RPMI7951 (cell line): ENCODE measurements at places on chromosomes 16 and 17.

GRCh38 chr17:7843257-7843535, 9.2 kb downstream of the KDM6B start:
- DNase-seq = no peak

DNA sequence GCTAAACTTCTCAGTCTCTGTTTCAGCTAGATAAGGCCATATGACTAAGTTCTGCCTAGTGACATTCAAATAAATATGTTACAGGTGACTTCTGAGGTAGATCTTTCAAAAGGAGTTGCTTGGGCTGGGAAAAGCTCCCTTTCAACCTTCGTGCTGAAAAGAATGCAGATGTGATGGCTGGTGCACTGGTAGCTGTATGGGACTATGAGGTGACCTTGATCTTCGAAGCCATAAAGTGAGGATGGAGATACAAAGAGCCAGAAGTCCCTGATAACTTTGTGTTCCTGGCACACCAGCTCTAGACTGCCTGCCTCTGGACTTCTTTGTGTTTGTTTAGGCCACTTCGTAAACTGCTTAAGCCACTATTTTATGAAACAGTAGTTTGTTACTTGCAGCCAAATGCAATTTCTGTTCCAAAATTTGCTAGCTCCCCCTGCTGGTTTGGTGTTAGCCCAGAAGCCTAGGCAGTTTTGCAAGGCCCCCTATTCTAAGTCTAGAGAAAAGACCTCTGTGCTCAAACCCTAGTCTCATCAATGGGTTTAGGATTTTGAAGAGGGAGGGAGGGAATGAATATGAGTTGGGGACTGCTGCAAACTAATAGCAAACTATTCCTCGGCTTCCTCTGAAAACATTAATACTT, 23.3 kb upstream of the ERCC4 start:
- DNase-seq = no peak

GRCh38 chr17:48489781-48490180, 41.0 kb downstream of the HOXB1 start:
- DNase-seq = no peak

DNA sequence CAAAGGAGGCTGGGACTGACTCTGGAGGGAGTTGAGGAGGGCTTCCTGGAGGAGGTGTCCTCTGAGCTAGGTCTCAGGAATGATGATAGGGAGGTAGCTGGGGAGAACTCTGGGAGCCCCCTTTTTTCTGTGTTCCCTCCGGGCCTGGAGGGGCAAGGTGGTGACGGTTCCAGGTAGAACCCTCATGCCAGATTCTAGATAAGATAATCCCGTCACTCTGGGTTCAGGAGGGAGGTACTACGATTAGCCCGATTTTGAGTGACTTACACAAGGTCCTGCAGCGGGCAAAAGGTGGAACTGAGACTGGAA, 18.7 kb upstream of the ADGRG3 start:
- DNase-seq = no peak

GRCh38 chr17:50498021-50498874, 10.0 kb upstream of the MYCBPAP start:
- no peak for DNase-seq

GRCh38 chr16:31453255-31454204, 5.8 kb upstream of the ARMC5 start:
- DNase-seq = no peak

DNA sequence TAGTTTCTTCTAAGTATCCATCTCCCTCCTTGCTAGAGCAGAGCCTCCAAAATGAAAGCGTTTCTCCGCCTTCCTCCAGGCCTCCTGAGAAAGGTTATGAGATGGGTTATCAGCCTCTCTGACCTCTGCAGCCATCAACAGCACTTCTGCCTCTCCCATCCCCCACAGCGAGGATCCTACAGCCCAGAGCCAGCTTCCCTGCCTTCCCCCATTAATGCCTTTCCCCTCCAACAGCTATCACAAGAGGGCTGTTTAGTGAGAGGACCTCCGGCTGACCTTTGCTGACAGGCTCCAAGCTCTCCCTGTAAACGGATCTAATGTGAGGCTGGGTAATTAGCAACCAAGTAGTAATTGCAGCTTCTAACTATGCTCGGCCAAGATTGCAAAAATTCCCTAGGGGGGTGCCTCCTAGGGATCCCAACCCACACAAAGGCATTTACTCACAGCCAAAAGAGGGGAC, 55.8 kb downstream of the ZFHX3 start:
- no peak for DNase-seq

DNA sequence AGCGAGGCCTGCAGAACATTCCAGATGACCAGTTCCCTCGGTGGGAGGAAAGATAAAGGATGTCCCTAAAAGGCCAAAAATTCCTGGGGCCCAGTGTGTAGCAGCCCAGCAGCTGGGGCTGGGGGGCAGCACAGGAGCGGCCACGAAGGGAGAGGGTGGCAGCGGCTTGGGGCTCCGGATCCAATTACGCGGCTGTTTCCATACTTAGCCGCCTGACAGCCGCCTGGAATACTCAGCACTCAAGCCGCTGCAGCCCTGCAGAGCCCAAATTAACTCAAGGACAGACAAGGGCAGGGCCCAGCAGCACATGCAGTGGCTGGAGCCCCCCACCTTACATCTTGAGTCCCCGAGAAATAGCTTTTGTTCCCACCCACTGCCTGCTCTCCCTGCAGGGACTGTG, 1.3 kb downstream of the SRL start:
- DNase-seq = no peak

DNA sequence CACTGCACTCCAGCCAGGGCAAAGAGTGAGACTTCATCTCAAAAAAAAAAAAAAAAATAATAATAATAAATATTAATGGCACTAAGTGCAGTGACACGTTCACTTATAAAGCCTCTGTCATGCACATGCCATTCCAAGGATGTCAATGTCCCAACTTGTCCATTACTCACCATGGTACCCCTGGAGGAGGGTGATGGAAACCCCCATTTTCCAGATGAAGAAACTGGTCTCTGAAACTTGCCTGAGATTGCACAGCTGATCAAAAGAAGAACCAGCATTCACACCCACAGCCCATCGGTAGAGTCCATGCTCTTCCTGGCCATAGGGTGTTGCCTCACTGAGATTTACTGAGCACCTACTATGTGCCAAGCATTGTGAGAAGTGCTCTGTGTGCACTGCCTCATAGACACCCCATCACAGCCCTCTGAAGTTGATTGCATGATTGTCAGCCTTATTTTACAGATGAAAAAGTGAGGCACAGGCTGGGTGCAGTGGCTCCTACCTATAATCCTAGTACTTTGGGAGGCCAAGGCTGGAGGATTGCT, 123.7 kb downstream of the ABCC1 start:
- DNase-seq = no peak

GRCh38 chr17:37740915-37741314, 3.9 kb downstream of the HNF1B start:
- DNase-seq = no peak

- peak; percentile 81 for DNase-seq
Measured at GRCh38 chr16:50210266-50211038, 55.9 kb upstream of the ADCY7 start.

DNA sequence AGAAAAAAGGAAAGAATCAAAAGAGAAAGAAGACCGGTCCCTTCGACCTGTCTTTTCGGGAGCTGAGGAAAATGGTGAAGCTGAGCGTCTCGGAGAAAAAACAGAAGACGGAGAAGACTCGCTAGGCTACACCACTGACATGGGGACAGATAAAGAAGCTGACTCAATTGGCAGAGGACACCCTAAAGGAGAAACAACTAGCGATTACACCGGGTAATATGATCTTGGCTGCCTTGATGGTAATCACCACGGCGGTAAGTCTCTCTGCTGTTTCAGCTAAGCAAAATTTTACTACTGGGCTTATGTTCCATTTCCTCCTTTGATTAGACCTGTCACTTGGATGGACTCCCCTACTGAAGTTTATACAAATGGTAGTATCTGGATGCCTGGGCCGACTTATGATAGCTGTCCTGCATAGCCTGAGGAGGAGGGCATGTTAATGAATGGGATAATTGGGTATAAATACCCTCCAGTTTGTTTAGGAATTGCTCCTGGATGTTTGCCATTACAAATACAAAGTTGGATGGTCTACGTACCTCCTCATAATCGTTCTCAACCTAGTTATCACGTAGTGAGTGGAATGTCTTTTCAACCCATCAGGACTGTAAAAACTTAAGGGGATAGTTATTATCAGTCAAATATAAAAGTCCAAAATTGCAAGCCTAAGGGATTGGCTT, 24.1 kb downstream of the ALOX15B start:
- DNase-seq = no peak

DNA sequence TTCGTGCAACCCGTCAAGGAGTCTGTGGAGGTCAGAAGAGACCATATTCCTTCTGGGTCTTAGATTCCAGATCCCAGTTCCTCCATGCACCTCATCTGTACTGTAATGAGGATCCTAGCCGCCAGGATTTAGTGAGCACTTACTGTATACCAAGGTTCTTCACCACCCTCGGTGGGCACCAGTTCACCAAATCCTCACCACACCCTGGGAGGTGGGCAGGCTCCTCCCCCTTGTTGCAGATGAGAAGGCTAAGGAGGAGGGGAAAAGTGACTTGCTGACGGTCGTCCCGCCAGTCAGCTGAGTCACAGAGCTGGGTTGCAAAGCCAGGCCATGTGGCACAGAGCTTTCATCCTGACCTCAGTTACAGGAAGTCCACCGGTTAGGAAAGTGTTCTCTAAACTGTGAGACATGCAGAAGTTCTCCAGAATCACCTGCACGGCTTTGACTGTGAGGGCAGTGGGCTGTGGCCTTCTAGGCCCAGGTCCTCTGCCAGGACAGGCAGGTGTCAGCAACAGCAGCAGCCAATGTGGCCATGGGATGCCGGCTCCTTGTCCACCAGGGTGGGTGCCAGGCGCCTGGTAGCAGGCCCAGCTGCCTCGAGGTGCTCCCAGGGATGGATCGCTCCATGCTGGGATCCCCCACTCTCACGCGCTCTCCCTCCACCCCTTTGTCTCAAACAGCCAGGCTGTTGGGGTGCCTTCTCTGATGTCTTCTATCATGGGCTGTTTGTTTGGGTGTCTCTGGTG, 240.3 kb upstream of the GSE1 start:
- peak; percentile 71 for DNase-seq

DNA sequence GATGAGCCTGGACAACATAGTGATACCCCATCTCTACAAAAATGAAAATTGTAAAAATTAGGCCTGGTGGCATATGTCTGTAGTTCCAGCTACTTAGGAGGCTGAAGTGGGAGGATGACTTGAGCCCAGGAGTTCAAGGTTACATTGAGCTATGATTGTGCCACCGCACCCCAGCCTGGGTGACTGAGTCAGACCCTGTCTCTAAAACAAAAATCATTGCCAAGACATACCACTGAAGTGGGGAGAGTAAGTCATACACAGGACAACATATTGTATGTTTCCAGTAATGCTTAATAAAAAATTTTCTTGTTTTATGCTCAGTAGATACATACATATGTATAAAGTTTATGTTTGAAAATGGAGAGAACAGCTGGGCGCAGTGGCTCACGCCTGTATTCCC, 39.2 kb downstream of the NDE1 start:
- no peak for DNase-seq

DNA sequence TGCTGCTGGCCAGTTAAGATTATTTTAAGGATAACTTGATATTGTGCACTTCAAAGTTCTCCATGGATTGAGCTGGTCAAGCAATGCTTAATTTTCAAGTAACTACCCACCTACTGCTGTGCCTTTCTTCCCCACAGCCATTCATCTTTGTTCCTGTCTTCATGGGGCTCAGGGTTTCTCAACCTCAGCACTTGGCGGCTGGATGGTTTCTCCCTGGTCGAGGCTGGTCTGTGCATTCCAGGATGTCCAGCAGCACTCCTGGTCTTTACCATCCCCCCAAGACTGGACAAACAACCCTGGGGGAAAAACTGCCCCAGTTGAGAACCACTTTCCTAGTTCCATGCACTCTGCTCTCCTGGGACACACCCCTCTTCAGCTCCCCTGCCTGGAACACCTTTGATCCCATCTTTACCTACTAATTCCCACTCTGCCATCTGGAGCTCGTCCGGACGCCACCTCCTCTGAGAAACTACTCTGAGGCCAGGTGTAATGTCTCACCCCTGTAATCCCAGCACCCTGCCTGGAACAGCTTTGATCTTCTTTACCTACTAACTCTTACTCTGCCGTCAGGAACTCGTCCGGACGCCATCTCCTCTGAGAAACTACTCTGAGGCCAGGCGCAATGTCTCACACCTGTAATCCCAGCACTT, 81.5 kb downstream of the NXN start:
- no peak for DNase-seq

DNA sequence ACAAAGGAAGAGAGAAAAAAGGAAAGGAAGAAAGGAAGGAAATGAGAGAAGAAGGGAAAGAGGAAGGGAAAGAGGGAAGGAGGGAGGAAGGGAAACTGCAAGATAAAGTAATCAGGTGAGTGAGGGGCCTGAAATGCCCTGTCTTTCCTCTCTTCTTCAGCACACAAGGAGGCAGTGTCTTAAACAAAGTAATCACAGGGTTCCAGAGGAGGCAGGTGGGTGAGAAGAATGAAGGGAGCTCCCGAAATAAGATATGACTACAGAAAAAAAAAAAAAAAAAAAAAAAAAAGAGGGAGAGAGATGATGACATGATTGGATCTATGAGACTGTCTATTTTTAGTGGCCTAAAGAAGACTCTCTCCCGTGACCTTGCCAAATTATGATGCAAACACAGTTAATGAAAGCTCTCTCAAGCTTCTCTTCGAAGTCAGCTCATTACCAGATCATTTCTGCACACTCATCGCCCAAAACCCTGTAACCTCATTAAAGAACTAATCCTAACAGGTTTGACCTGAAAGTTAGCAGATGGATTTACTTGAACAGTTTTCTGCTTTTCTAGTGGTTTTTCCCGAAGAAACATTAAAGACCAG, 53.6 kb downstream of the CDH11 start:
- no peak for DNase-seq

DNA sequence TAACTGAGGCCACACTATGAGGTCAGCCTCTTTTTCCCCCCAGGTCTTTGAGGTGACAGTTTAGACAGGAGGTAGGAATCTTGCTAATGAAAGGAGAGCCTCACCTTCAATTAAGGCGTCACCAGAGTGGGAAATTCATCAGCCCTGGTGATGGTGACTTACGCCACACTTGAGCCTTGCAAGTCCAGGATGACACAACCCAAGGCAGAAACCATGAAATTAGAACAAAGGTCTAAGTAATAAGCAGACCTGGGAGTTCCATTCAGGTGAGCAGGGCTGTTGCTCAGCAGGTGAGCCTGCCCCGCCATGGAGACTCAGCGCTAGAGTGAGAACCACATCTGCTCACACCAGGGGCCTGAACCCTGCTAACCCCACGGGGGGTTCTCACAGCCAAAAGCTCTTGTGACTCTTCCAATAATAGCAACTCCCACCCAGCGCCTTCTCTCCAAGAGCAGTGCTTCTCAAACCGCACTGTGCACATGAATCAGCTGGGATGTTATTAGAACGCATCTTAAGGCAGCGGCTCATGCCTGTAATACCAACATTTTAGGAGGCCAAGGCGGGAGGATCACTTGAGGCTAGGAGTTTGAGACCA, 28.7 kb upstream of the KIFC3 start:
- DNase-seq = no peak

DNA sequence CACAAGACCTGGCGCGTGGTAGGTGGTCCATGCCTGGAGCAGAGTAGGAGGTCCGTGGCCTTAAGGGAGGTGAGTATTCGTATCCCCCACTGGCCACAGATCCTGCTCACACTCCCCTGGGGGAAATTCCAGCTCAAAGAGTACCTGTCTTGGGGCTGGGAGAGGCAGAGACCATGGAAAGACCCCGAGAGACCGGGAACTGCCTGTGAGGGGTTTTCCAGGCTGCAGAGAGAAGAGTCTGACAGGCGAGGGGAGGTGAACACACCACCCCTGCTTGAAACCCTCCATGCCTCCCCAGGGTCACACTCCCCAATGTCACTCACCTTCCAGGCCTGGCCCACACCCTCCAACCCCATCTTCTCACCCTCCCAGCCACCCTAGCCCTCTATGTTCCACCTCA, 12.6 kb upstream of the SNN start:
- no peak for DNase-seq
